ENCODE measurements at places on chromosomes 3 and 15. TPM values are rescaled to one million over a fixed set of nuclear protein-coding genes. Genes with fewer than 3 reads are reported as not detected.

STT3B gene
- total RNA-seq: 191 TPM

GOLGA8A gene
- total RNA-seq: 29.6 TPM

NDN gene
- total RNA-seq: 76.4 TPM

LMAN1L gene
- total RNA-seq: not detected

CLSTN2 gene
- 10.3 TPM for total RNA-seq

AMOTL2 gene
- total RNA-seq: 73.8 TPM

CYP1A2 gene
- total RNA-seq: not detected

GTF2A2 gene
- total RNA-seq: 22.3 TPM

CFAP20DC gene
- 4.4 TPM for total RNA-seq

ROBO1 gene
- total RNA-seq: 156 TPM

SH3GL3 gene
- 186 TPM for total RNA-seq

DNA sequence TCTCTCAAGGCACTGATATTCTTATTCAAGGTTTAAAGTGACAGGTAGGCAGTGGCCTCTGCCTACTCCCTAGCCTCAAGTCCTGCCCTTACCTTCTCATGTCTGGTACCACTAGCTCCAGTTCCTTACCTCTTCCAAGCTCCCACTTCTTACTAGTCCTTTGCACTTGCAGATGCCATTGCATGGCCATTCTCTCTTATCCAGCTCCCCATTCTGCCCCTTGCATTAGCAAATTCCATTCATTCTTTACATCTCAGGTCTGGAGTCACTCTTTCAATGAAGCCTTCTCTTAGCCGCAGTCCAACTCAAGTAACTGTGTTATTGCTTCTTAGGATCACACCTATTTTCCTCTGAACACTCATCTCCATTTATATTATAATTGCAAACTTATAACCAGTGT lies 807.1 kb downstream of the EDEM1 start:
- no peak for DNase-seq

DNA sequence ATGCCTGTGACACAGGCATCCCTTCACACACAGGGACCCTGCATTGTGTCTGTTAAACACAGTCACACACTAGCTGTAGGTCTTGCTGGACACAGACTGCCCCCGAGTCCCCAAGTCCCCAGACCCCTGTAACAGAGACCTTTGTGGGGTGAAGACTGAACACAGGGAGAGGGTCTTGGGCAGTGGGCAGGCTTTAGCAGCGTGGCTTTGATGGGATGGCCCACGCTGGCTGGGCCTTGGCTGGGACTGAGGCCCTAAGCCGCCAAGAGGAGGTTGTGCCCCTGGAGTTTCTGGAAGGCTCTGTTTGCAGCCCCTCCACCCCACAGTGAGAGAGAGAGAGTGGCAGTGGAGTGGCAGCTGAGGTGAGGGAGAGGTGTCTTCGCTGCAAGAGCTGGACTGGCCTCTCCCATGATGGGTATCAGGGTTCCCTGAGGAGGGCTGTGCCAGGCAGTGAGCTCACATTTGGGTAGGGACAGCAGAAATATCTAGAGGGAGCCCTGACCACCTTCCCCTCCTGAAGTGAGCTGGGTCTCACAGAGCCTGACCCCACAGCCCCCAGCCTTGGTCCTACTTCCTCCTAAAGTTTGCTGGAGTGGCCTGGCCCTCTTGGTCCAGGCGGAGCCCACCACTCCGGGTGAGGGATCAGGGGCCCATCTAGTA lies 635 bp upstream of the VILL start:
- DNase-seq: no peak

- DNase-seq: no peak
Measured at GRCh38 chr3:132669256-132669777, 9.2 kb downstream of the UBA5 start.

DNA sequence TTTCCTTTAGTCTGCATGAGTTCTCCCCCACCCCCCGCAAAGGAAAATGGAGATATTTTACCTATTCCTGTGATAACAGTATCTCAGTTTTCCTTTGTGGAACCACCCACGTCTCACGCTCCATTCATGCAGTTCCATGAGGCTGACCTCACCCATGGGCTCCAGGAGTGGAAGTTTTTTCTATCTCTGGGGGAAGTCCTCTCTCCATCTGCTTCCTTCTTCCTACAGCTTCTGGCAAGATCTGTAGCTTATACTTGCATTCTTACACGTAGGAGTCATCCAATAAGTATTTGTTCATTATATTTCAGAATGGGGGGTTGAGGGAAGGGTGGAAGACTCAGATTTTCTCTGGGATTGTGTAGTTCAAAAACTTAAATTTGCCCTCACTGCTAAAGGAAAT lies 5.8 kb upstream of the GLCE start:
- DNase-seq: no peak

DNA sequence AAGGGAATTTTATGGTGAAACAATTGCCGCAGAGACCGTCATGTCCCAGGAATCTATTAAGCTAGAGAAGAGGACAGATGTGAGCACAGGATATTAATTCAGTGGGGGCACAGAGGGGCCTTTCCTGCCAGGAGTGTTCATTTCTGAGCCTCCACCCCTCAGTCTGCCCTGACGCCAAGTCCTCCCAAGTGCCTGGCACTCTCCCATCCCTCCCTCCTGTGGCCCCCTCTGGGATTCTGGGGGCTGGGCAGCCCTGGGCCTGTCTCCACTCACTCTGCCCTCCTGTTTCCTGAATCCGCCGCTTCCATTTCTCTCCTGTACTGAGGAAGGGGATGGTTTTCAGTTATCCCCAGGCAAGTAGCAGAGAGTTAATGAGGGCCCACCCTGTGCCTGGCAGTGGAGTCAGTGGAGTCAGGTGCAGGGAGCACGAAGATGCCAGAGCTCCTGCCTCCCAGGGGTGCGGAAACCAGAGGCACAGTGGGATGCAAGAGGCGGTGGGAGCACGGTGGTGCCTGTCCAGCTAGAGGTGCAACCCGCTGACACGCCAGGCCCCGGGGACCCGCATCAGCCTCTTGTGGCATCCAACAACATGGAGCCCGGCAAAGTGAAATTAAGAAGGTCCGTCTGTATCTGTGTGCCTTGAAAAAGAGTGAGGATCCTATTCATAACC lies 212.5 kb downstream of the XXYLT1 start:
- no peak for DNase-seq

DNA sequence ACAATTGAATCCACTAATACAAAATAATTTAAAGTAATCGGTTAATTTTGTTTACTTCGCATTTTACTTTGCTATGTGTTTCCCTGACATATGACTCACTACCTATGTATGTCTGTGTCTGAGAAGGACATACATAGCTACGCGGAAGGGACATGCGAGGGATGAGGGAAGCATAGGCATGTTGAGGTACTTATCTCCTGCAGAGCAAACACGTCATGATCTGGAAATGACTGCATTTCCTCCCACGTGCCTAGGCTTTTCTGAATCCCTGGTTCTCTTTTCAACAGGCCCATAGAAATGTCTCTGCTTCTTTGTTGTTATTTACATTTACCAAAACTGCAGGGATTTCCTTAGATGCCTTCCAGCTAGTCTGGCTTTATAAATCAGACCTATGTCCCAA lies 27.5 kb downstream of the ALCAM start:
- DNase-seq: no peak

DNA sequence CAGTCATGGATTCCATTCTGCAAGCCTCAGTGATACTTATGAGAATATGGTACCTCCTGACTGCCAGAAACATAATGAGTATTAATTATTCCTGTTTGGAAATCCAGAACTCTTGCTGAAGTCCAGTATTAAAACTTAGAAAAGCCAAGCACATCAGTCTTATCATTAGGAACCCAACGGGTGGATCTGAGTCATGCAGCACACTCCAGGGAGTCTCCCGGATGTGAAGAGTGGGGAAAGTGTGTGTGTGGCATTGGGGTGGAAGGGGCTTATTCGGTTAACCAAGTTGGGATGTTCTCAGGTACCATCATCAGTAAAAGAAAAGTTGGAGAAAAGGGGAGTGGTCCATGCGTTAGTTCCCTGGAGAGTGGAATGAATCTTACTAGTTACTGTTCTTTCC lies 181.1 kb downstream of the PLCL2 start:
- no peak for DNase-seq

DNA sequence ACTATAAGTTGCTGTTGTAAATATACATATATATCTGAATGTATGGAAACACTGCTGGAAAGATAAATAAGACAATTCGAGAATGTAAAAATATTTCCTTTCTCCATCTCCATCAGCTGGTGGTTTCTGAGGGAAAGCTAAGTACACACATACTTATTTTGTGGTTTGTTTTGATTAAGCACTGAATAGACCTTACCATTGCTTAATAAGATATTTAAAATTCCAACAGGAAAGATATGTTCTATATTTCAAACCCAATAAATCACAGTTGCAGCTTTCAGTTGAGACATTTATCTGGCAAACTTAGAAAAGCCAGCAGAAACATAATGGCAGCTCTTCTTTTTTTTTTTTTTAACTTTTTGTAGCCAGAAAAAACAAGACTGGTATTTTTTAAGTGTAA lies 160.4 kb downstream of the VGLL3 start:
- DNase-seq: no peak

DNA sequence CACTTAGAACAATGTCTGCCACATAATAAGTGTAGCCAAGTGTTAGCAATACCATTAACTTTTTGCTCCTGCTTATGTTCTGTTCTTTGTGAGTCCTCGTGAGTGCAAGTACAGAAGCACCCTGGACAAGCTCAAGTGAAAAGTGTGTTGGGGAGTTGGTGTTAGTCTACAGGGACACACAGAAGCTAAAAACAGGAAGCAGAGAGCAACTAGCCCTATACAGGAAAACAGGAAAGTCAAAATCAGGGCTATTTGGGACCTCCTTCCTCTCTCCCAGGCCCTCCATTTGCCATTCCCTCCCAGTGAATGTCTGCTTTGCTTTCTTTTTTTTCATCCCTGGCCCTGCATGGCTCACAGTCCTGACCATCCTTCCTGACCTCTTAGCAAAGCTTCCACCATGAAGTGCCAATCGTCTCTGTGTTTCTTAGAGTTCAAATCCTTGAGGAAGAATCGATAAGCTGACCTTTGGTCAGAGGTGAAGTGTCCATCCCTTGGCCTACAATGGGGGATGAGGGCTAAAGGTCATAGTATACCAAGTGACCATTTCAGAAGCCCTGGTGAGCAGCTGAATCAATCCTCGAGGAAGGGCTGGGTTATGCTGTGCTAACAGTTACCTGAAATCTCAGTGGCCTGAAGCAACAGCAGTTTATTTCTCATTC lies 328.2 kb downstream of the SHQ1 start:
- DNase-seq: no peak

DNA sequence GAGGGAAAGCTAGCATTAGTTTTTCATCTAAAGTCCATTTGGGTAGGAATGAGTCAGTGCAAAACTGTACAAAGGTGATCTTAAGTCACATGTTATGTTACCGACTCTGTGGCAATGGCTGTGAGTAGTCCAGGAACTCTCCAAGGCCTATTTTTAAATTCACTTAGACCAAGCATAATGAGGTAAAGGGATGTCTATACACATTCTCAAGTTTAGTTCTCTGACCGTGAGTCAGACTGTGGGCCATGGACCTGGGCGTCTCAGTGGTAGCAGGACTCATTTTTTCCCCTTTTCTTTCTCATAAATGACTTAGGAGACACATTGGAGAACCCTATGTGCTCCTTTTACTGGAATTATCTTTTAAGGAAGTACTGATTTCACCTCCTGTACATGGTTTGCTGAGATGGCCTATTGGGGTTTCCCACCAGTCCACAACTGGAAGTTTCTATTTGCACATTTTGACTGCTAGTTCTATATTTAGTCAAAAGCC lies 488.7 kb upstream of the TPRG1 start:
- no peak for DNase-seq

GRCh38 chr15:41870689-41871081 lies 23.2 kb downstream of the SPTBN5 start:
- DNase-seq: peak; percentile 25

DNA sequence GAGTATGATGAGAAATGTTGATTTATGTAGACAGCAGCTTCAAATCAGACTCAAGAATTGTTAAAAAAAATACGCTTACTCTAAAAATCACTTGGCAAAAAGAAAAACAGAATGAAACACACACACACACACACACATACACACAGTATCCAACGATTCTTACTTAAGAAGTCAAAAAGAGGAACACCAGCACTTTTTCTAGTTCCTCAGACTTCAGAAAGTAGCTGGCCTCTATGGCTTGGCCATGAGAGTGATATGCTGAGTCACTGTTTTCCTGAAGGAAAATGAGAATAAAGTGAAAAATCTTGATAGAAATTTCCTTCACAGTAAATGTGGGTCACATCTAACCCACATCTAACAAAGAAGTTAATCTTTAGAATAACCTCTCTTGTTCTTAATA lies 22.1 kb downstream of the CNTN3 start:
- DNase-seq: no peak

DNA sequence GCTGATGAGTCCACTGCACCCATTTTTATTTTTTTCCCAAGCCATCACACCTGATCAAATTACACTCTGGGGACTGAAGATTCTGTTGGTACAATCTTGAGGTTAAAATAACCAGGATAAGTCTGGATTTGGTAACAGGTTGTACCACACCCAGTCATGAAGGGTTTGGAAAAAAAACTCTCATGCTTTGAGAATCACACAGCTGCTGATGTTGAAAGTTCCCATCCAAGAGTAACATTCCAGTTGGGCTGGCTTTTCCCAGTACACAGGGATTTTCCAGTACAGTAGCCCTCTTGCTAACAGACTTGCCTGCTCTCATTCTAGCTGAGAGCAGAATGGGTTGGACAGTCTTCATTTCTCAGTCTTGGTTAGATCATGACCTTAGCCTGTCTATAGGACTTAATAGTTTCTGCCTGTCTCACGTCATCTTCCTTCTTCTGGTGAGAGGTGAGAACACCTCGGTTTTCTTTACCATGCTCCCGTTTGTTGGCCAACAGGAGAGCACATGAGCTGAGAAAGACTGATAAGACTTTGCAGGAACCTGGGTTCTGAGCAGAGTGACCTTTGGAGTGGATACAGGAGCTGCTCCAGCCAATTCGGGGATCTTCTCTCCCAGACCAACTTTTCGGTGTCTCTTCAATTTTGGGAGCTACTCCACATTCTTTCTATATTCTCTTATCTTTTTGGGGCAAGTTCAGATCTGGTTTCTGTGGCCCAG lies 300.1 kb upstream of the LYSMD4 start:
- DNase-seq: no peak

GRCh38 chr3:130557336-130558035 lies 40.5 kb downstream of the COL6A6 start:
- DNase-seq: no peak

- no peak for DNase-seq
Measured at GRCh38 chr3:122325769-122326168, 721 bp downstream of the CSTA start.

GRCh38 chr3:69425249-69425648 lies 39.4 kb upstream of the FRMD4B start:
- no peak for DNase-seq
